Esophagus squamous epithelium (tissue), 5 donors: ENCODE measurements at places on chromosomes 7 and 10.

- no peak for DNase-seq
Observed at GRCh38 chr10:73855413-73855812, 18.9 kb downstream of the CAMK2G start.

DNA sequence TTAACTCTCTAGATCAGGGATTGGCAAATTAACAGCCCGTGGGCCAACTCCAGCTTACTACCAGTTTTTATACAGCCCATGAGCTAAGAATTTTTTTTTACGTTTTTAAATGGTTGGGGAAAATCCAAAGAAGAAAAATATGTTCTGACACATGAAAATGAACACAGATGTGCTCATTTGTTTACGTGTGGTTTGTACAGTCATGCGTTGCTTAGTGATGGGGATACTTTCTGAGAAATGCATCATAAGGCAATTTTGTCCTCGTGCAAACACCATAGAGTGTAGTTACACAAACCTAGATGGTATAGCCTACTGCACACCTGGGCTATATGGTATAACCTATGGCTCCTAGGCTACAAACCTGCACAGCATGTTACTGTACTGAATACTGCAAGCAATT, 8.3 kb upstream of the SMKR1 start:
- no peak for DNase-seq

DNA sequence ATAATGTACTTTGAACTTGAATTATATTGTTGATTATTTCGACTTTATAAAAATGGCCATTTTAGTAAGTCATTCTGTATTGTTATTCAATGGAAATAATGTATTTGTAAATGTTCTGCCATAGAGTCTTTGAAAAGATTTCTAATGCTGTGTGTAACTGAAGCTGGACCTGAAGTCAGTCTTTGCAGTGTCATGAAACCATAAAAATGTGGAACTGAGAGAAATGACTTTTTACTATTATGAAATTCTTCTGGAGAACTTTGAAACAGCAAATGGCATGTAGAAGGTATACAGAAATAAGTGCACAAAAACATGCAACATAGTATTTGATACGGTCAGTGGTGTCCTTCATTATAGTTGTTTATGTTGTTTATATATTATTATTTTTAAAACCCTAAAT, 59.7 kb upstream of the ADRA2A start:
- no peak for DNase-seq

DNA sequence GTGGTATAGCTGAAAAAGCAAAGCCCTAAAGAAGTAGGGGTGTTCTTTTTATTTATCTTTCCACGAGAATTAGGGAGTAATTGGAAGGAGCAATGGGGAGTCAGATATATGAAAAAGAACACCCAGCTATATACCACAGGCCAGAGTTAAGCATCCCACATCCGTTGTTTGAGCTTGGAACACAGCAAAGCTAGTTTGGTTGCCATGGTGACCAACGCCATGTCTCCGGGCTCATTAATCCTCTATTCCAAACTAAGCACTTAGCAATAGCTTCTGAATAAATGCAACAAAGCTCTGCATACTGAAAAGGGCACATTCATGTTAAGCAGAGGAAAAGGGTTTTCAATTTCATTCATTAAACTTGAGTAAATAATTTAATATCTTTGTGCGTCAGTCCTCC, 23.5 kb downstream of the ASB4 start:
- DNase-seq, result no peak

DNA sequence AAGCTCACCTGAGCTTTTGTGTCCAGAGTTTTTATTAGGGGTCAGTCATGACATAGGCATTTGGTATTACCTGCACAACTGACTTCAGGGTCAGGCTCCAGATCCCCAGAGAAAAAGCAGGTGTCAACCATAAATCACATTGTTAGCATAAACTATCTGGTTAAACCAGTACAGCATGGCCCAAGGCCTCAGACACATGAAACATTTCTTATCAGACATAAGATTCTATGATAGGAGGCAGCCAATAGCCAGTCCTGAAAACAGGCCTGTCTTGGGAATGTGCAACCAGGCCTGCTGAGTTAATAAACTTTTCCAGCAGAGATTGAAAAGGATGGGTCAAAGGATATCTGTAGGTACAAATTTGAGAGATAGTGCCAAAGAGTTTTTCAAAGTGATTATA, 116.1 kb downstream of the TPST1 start:
- no peak for DNase-seq

DNA sequence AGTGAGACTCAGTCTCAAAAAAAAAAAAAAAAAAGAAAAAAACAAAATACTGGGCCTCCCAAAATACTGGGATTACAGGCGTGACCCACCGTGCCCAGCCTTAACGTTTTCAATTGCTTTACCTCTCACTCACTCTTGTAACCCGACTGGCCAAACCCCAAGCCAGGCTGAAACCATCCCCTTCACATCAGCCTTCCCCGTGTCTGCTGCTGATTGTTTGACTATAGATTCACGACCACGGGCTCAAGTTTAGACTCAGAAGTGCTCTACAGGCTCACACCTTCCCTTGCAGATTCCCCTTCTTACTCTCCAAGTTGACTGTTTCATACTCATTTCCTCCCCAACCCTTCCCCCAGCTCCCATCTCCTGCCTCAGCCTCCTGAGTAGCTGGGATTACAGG, 22.3 kb downstream of the TYW1 start:
- no peak for DNase-seq

DNA sequence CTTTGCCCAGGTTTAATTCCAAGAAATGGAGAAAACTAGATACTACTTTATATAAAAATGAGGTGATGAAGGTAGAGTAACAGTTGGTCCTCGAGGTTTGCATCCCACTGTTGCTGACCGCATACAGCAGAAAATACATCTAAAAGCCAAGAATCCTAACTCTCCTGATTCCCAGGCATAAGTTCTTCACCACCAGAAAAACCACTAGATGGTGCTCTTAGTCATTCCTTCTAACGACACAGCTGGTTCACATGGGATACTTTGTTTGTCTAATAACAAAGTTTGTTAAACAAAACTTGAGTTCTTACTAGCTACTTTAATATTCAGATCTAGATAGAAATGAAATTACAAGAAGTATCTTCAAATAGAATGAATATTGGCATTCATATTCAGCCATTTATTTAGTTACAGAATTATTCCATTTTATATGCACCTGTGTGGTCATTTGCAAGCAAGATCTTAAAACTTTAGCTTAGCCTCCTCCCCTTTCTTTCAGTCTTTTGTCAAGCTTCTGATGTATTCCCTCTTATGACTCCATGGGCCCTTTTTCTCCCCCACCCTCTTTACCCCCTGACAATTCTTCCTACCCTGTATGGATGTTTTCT, 54.1 kb upstream of the CYP26C1 start:
- DNase-seq, result no peak

- DNase-seq, result no peak
Observed at GRCh38 chr7:121376979-121377378, 19.1 kb downstream of the FAM3C start.

GRCh38 chr7:102860351-102860811, 52.4 kb upstream of the LRRC17 start:
- no peak for DNase-seq

GRCh38 chr7:39613577-39613976, 9.8 kb upstream of the RALA start:
- DNase-seq, result no peak

GRCh38 chr10:52454491-52454890, 140.4 kb downstream of the DKK1 start:
- no peak for DNase-seq

GRCh38 chr10:131186547-131187253, 124.8 kb downstream of the TCERG1L start:
- DNase-seq, result no peak

DNA sequence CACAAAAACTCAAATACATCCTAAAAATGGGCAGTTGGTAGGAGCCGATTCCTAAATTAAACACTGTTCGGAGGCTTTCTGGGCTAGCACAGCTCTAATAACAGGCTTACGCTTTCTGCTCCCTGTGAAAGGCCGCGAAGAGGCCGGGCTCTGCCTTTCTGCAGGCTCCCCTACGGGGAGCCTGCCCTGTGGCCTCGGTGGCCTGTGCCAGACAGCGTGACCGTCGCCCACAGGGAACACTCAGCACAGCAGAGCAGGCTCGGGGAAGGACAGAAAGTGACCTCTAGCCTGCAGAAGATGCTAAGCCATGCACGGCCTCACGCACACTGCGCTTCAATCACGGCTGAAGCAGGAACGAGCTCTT, 64.2 kb downstream of the DIP2C start:
- no peak for DNase-seq

- no peak for DNase-seq
Observed at GRCh38 chr10:18406136-18406535, 245.3 kb downstream of the NSUN6 start.

DNA sequence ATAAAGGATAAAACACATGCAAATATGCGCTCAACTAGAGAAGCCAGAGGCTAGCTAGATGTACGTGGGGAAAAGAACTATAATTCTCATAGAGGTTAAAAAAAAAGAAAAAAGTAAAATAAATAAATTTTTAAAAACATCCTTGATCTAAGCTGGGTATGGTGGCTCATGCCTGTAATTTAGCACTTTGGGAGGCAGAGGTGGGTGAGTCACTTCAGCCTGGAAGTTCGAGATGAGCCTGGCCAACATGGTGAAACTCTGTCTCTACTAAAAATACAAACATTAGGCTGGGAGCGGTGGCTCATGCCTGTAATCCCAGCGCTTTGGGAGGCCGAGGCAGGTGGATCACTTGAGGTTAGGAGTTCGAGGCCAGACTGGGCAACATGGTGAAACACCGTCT, 18.6 kb upstream of the HSPA12A start:
- no peak for DNase-seq

DNA sequence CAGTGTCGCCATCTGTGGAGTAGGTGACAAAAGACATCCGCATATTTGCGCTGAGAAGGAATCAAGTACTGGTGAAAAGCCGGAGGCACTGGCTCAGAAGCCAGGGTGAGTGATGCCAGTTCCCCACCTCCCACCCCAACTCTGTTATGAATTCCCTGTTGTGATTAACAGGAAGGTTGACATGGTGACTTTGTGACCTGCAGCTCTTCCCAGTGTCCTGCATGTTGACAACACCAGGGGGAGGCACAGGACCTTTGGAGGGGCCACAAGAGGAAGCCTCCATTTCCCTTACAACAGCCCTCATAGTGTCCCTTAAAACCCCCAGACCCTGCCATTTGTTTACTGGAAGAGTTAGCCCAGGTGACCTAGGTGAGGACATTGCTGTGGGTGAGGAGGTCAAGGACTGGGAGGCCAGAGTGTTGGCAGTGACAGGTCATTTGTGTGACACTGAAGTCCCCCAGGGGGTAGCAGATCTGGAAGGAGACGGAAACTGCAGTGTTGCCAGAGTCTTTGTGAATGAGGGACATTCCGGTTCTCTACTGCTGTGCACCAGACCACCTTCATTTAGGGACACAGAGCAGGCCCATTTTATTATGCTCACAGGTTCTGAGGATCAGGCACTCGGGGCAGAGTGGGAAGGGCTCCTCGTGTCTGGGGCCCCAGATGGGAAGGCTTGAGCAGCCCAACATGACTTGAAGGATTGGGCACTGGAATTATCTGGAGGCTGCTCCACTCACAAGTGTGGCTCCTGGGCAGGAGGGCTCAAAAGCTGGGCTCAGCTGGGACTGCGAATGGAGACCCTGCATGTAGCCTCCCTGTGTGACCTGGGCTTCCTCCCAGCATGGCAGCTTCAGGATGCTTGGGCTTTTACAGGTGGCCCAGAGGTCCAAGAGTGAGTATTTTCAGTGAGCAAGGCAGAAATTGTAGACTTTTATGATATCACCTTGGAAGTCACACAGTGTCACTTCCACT, 13.0 kb upstream of the ANTXRL start:
- DNase-seq, result no peak

GRCh38 chr7:107394276-107394675, 75.6 kb upstream of the GPR22 start:
- DNase-seq, result no peak

- no peak for DNase-seq
Observed at GRCh38 chr7:2497065-2497464, 20.9 kb upstream of the GRIFIN start.

- no peak for DNase-seq
Observed at GRCh38 chr10:98366062-98366530, 48.9 kb downstream of the PYROXD2 start.

- no peak for DNase-seq
Observed at GRCh38 chr10:112208292-112208691, 24.7 kb upstream of the GPAM start.

DNA sequence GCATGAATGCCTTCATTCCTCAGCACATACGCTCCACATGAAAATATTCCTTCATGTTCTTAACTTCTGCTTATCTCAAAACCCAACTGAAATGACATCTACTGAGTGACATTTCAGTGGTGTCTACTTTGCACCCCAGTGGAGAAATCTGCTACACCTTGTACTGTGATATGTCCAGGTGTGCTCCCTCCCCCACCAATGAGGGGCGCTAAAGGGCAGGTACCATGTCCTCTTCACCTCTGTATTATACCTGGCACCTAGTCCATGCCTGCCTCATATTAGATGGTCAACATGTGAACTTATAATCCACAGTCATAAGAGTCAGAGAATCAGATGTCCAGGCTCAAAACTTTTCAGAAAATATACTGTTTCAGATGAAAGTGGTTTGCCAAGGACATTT, 2.1 kb downstream of the PAXIP1 start:
- no peak for DNase-seq

GRCh38 chr10:99125879-99126278, 109.8 kb downstream of the HPSE2 start:
- DNase-seq, result no peak

GRCh38 chr7:80957226-80957777, 38.5 kb upstream of the SEMA3C start:
- DNase-seq, result no peak

DNA sequence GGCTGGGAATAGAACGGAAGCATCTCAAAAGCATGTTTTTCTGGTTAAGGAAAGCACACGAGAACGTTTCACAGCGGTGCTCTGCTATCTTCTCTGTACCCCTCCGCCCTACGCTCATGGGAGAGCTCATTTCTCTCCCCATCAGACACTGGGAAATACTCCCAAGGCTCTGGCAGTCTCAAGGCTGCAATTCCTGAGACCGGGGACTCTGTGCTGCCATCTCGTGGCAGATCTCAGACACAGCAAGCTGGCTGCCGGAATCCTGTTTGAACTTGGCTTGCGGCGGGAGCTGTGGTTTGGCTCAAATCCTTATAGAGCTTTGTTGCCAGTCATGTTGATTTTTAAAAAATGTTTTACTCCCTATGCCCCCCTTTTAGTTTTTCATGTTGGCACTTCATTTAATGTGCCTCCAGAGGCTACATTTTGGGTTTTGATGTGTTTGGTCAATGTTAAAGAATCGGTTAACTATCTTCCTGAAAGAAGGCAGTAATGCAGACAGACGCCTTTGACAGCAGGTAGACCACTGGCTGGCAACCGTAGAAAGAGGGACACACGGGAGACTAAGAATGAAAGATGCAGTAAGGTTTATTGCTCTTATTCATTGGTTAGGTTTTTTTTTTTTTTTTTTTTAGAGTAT, 27.6 kb downstream of the BMPER start:
- DNase-seq, result no peak

DNA sequence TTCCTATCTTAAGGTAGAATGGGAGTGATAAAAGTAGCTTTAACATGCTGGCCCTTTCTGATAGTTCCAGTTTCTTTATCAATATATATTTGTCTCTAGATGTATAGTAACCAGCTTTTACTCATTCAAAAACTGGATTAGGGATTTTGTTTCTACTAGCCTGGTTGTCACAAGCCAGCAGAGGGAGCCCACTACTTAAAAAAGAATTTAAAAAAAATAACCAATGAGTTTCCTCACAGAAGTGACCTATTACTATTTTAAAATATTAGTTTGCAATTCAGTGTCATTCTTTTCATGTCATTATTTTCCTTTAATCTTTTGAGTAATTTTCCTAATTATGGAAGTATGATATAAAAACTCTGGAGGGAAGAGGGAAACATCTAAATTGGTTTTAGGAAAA, 142.1 kb downstream of the PHTF2 start:
- DNase-seq, result no peak
